ENCODE measurements at places on chromosomes 5 and 9. TPM values are rescaled to one million over a fixed set of nuclear protein-coding genes. Genes with fewer than 3 reads are reported as not detected.

DNA sequence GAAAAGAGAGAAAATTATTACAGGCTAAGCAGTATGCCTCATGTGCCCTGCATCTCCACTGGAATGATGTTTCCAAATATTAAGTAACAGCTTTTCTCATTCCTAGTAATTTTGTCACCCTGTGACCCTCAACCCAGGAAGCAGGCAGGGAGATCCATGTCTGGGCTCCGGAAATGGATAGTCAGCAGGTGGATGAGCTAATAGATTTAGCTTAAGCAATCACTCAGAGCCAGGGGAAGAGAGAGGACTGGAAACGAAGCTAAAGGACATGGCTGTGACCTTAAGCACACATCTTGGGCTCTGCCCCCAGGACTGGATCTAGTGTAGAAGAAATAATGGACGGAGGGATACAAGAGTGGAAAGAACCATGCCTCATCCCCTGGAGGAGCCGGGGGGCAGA is 89.5 kb downstream of the ARSB start:
- no peaks in the 10 kb centered on the region for H3K36me3 ChIP-seq
- DNase-seq: no peak
- no peaks in the 10 kb centered on the region for H3K27me3 ChIP-seq
- H3K27ac ChIP-seq: no peak overlapping the region

DNA sequence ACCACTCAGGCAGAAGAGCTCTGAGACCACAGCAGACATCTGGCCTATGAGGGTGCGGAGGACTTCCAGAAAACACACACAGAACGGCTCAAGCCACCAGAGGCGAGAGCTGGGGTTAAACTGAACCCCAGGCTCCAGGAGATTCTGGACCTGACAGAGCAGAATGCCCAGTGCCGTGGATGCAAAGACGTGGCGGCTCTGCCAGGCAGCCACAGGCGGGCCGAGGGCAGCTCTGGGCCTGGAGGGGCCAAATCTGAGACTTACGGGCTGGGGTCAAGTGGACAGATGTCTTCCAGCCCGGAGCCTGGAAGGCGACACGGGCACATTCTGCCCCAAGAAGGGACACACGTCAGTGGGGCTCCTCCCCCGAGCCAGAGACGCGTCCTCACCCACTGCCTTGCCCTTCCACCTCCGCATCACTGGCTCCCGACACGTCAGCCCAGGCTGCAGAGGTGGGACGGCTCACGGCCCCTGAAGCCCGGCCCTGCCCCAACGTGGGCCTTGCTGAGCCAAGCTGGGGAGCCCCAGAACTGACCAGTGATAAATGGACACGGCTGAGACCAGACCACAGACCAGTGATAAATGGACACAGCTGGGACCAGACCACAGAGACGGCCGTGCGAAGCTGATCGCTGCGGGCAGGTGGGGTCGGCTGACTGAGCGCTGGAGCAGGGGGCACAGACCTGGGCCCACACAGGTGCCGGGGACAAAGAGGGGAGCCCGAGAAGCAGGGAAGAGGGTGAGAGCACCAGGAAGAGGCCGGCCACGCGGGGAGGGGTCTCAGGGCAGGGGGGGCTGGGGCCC is 40.9 kb upstream of the NSMF start:
- H3K4me3 ChIP-seq: no peak overlapping the region
- H3K4me1 ChIP-seq: peaks cover 2% of the 10 kb centered on the region
- H3K27ac ChIP-seq: no peak overlapping the region
- no peaks in the 10 kb centered on the region for H3K27me3 ChIP-seq
- no peak for DNase-seq

Gene ENG
- 32.4 TPM for total RNA-seq

Gene PCDHB7
- not detected for total RNA-seq

Gene PDCD1LG2
- total RNA-seq: 1.5 TPM

DNA sequence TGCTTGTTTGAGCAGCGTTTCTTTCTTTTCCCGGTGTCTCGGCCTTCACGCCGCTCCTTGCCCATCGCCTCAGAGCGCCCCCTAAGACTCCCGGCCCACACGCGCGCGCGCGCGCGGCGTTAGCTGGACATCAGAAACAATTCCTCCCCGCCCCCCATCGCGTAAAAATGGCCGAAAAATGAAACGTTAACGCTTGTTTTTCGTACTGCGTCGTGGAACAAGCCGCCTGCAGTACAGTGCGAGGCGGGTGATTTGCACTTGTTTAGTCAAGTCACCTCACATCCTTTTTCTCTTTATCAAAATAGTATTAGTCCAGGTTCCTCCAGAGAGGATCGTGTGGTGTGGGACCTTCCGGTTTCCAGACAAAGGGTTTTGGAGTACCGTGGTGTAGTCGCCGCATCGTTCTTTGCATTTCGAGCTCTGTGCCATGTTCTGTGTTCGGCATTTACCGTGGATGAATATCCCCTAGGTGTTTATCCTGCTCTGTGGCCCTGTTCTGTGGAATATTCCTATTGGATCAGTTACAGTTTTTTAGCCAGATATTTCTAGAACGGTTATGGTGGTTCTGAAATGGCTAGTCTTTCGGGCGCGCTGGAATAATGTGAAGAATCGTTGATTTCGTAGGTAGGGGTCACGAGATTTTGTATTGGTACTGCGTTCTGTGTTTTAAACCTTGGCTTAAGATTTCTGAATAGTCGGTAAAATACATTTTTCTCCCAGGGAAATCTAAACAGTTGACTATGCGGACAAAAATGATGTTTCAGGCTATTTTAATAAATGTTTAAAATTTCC is 1.0 kb downstream of the MATR3 start:
- H3K27ac ChIP-seq: peak overlapping the region; percentile 97
- peak overlapping the region; percentile 96 for H3K4me3 ChIP-seq
- peaks cover 39% of the 10 kb centered on the region for H3K36me3 ChIP-seq

GRCh38 chr5:16453609-16454008 is 12.0 kb downstream of the ZNF622 start:
- peaks cover 27% of the 10 kb centered on the region for H3K4me1 ChIP-seq
- no peak overlapping the region for H3K4me3 ChIP-seq
- H3K27me3 ChIP-seq: no peaks in the 10 kb centered on the region
- no peak overlapping the region for H3K27ac ChIP-seq
- DNase-seq: no peak
- peaks cover 75% of the 10 kb centered on the region for H3K36me3 ChIP-seq

- H3K36me3 ChIP-seq: no peaks in the 10 kb centered on the region
- H3K27ac ChIP-seq: no peak overlapping the region
- no peak overlapping the region for H3K4me3 ChIP-seq
- H3K27me3 ChIP-seq: no peaks in the 10 kb centered on the region
- no peak for DNase-seq
- no peaks in the 10 kb centered on the region for H3K4me1 ChIP-seq
These were observed 93.0 kb upstream of the COL5A1 start for GRCh38 chr9:134548618-134549017.

DNA sequence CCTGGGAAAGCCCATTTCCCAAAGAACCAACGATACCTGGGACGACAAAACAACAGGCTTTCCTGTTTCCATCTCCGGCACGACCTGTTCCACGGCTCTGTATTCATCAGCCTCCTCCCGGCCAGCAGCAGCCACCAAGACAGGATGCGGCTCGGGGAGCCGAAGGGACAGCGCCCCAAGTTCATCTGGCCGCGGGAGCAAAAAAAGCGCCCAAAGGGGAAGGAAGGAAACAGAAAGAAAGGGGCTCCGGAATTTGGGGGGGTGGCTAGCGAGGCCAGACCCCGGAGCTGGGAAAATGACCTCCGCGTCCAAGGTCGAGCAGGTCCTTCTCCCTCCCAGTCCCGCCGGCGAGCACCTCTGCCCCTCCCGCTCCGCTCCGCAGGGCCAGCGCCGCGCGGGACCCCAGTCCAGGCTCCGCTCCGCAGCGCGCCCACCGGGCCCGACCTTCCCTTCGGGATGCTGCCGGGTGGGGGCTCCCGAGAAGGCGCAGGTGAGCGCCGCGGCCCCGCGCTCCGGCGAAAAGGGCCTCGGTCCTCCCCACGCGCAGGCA is 608 bp downstream of the ELOVL7 start:
- H3K27me3 ChIP-seq: peaks cover 54% of the 10 kb centered on the region
- H3K4me3 ChIP-seq: peak overlapping the region; percentile 82
- H3K27ac ChIP-seq: no peak overlapping the region
- H3K36me3 ChIP-seq: no peaks in the 10 kb centered on the region

Gene GABRB2
- total RNA-seq: not detected

Gene SH3GL2
- not detected for total RNA-seq

DNA sequence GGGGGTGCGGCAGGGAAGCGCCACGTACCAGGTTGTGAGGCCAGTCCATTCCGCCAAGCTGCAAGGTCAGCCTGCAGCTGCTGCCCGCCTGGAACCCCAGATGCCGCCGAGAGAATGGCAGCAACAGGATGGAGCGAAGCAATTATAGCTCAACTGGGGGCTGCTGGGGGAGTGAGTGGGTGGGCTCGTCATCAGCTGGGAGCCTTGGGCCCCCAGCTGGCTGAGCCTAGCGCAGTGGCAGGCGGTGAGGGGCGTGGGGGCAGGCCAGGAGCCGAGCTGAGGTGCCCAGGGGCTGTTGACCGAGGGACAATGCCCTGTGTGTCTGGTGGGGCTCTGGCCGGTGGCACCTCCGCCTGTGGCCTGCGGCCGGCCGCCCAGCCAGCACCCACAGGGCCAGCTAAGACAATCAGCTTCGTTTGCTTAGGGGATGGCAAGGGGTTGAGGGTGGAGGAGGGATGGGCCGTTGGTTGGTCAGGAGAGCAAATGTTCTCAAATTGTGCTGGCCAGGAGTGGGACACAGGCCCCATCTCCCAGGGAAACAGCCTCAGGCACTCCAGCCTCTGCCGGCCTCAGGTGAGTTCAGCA is at the start of gene IL17B:
TSS of gene IL17B (minus strand) at position 116 of the 585 bp plus-strand sequence. CDS start at position 49, 67 bp downstream.
- H3K36me3 ChIP-seq: no peaks in the 10 kb centered on the region
- H3K4me1 ChIP-seq: no peaks in the 10 kb centered on the region
- H3K27me3 ChIP-seq: no peaks in the 10 kb centered on the region
- no peak within 1 kb of the TSS for H3K27ac ChIP-seq
- H3K4me3 ChIP-seq: no peak within 1 kb of the TSS

DNA sequence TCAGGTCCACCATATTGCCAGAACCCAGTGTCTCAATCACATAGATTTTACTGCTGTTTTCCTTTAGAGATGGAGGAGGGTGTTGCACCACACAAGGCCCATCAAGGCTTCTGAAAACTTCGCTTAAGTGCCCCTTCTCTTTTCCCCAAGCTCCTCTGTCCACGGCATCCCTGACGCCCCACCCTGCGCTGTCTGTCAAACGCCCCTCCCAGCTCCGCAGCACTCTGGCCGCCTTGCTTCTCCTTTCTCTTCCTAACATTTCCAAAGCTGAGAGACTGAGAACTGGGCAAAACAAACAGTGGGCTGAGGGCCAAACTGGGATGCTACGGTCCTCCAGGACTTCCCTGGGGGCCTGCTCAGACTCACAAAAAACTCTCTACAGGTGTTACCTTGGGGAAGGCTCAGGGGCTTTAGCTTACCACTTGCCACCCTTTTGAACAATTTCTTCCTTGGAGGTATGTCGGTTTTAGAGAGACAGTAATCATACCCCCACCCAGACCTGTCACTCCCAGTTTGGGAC is 28.3 kb upstream of the ERGIC1 start:
- H3K36me3 ChIP-seq: no peaks in the 10 kb centered on the region
- H3K27me3 ChIP-seq: no peaks in the 10 kb centered on the region
- DNase-seq: no peak
- peaks cover 14% of the 10 kb centered on the region for H3K4me1 ChIP-seq
- no peak overlapping the region for H3K4me3 ChIP-seq

Gene SIGMAR1
- 128 TPM for total RNA-seq

DNA sequence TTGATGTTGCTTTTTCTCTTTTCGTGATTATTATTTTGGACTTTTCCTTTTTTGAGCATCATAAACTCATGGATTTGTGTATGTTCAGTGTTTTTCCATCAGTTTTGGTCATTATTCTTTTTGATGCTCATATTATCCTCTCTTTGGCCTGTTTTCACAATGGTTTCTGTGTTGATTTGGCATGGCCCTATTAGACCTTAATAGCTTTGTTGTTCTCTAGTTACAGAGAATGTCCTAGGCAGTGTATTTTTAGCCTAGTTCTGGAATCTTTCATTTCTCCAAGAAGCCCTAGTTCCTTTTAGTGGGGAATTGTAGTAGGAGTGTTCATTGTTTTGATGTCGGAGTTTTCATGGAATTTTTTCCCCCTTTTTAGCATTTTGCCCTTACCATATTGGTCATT is 41.3 kb upstream of the ROPN1L start:
- no peaks in the 10 kb centered on the region for H3K27me3 ChIP-seq
- DNase-seq: no peak
- no peak overlapping the region for H3K4me3 ChIP-seq
- peaks cover 6% of the 10 kb centered on the region for H3K4me1 ChIP-seq
- H3K36me3 ChIP-seq: peaks cover 47% of the 10 kb centered on the region
- no peak overlapping the region for H3K27ac ChIP-seq

Gene CD180
- total RNA-seq: 0.26 TPM

- no peaks in the 10 kb centered on the region for H3K4me1 ChIP-seq
- H3K27ac ChIP-seq: no peak overlapping the region
- peaks cover 6% of the 10 kb centered on the region for H3K27me3 ChIP-seq
- no peak overlapping the region for H3K4me3 ChIP-seq
These were observed 213.2 kb upstream of the IER5L start for GRCh38 chr9:129391221-129391661.

Data from activated CD4-positive, alpha-beta T cell treated with anti-CD3 and anti-CD28 coated beads, Interleukin-2, amount 10 ng/mL, durations not matched to agents 24 days and 14 days (primary cell).